ENCODE measurements at places on chromosomes 2 and 18.

- DNase-seq: no peak
These were observed 10.2 kb upstream of the PTPN4 start for GRCh38 chr2:119749477-119750012.

- no peak for DNase-seq
These were observed 280.0 kb downstream of the GULP1 start for GRCh38 chr2:188571543-188572303.

DNA sequence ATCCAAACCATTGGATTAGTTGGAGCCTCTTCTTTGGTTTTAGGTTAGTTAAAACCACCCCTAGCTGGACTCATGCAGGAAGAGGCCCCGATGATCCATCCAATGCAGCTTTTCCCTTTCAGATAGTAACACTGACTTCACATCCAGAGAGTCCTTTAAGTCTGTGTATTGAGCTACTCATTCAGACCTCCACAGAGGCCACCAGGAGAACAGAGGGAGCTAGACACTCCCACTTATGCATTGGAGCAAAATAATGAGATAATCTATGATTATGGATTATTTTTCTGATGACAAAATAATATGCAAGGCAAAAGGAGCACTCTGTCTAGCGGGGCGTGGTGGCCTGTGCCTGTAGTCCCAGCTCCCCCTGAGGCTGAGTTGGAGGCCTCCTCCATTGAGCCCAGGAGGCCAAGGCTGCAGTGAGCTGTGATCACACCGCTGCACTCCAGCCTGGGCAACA lies 1.6 kb upstream of the ROCK2 start:
- DNase-seq: no peak

DNA sequence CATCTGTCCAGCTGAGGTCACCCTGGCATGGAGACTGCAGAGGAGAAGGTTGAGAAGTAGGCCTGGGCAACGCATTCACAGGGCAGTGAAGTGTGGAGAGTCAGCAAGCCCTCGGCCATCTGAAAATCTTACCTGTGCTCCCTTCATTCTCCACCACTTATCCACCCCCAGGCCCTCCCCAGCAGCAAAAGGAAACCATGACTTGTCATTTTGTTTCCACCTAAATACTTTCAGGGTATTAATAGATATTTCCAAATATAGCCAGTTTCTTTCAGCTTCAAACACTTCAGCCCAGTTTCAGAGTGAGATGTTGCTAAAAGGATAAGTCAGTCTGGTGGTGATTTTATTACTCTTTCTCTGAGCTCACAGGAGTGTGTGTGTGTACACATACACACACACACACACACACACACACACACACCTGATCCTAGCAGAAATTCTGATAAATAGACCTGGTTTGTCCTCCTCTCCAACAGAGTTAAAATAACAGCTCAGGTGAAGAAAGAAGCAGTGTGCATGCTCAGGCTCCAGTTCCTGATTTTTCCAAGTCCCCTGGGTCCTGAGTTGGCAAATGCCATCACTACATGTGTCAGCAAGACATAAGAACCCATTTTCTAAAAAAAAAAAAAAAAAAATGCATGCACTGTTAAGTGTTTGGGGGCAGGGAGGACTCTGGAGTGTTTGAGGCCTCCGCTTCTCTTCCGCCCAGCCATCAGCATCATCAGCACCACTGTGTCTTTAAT lies 82.8 kb downstream of the LOXHD1 start:
- DNase-seq: no peak

DNA sequence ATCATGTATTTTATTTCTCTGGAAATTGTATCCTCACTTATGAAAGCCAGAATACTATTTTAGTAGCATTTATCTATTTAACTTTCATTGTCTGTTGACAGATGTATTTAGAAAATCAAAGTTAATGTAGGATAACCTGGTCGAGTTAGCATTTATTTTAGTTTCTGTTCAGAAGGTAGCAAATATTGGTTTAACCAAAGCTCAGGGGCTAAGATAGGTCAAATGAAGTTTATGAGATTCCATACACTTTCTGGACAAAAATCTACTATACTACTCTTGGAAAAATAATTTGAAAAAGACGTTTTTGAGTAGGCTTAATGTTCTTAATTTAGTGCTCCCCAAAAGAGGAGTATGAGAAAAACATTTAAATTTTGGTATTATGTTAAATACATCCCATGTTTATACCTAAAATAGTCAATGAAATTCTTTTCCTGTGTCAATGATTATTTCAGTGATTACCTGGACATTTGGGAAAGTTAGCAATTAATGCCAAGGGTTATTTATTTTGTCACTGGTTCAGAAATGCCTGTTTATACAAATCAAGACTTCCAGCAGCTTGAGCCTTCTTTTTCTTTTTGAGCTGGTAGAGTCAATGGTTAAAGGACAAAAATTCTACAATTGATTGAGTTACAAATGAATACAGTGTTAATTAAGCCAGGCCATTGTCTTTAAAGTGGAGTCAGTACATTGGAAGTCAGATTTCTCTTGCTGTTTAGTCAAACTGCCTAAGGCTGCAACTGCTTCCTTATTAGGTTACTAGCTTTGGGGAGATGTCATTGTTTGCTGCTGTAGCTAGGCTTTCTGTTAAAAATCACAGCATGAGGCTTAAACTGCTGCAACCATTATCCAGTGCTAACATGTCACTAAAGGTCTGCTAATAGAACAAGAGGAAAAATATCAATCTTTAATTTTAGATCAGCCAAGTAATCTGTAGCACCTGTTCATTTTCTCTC lies 182.3 kb downstream of the CAMKMT start:
- no peak for DNase-seq

- DNase-seq: no peak
These were observed 97.2 kb downstream of the PIK3C3 start for GRCh38 chr18:42052122-42052708.

GRCh38 chr2:187168720-187169713 lies 279.0 kb downstream of the CALCRL start:
- no peak for DNase-seq

DNA sequence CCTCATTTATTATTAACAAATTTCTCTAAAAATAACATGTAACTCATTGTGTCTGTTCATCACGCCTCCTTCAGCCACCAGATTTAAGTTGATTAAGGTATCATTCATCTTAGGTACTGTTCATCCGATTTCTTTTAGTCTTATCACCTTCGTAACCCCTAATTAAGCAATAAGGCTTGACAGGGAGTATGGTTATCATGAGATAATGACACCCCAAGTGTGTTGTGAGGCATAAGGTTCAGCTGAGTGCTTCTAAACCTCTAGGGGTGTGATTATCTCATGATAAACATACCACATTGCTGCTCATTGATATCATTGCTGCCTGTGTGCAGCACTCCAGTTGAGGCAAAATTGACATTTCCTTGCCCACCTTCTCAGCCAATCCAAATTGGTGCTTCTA lies 158.9 kb upstream of the BOD1L2 start:
- peak; percentile 79 for DNase-seq

DNA sequence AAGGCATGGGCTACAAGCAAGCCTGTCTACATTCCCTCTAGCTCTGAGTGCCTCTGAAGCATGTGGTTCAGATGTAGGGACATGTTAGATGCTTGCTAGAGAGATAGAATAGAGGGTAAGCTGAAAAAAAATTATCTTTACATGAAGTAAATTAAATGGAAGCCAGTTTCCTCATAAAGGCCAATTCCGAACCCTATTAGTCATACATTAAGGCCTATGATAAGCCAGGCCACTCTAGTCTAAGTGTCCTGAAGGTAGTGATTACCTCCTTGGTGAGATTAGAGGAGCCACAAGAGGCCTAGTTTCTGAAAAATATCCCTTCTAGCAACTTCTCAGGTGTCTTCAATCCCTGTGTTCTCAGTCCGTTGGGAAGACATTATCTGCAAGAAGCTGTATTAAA lies 72.4 kb upstream of the NPAS2 start:
- DNase-seq: no peak

GRCh38 chr2:183035298-183035953 lies 2.8 kb downstream of the NCKAP1 start:
- DNase-seq: no peak

- DNase-seq: no peak
These were observed 909.4 kb upstream of the GYPC start for GRCh38 chr2:125746321-125747164.

DNA sequence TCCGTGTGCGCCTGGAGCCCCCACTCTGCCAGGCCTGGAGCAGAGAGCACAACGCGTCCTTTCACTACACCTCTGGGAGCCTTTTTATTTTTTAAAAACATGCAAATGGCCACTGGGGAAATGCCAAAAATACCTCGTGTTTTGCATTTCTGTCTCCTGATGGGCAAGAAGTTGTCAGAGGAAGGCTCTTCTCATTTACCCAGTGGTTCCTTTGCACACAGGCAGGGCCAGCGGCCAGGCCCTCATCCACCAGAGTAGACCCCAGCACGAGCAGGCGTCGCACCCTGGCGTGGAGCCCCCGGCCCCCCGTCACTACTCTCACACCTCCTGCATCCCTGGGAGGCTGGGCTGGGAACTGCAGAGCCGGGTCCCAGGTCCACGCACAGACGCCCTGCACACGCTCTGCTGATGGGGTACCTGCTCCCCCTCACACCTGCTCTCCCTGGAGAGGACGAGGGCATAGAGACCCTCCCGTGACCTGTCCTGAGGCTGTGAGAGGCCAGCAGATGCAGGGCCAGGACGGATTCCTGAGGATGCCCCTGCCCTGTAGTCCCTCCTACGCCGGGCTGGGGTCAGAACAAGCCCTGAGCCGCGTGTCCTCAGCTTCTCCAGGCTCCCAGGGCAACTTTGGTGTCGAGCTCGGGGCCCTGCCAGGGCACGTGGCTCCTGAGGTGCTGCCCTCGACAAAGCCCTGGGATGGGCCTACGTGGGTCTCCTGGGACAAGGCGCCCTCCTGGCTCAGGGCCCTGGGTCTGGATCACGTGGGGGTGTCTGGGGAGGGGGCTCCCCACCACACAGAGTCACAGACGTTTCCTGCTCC lies 65.0 kb downstream of the NFATC1 start:
- no peak for DNase-seq

GRCh38 chr2:65620026-65620425 lies 187.6 kb upstream of the SPRED2 start:
- no peak for DNase-seq

DNA sequence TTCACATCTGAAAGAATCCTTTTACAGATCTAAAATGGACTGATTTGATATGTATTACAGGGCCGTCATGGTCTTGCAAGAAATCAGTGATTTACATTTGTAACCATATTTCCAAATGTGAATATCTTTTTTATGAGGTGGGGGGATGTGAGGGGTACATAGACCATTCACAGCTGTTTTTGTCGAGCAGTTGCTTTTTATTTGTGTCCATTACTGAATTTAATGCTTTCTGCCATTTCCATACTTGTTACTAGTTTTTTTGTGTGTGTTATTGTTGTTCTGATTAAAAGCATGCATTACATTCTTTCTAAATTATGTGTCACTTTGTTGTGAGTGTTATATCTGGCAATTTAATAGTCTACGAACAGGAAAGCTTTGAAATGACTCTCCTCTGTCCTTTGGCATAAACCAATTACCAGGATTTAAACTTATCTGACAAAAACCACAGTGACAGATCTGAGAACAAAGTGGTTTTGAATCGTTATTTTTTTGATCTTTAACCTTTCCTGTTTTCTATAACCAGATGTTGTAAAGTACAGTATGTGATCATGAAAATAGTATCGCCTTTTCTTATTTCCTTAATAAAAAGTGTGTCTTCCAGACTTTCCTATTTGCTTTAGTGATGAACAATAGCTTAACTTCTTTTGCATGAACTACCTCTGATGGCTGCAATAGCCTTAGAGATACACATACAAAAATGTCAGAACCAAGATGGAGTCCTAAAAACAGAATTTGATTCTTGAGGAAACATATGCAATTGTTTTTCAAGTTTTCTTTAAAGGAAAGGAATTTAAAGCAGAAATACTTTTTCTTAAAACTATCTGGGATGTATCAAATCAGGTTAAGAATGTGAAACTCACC lies 354.2 kb upstream of the ACVR2A start:
- no peak for DNase-seq

- no peak for DNase-seq
These were observed 117.6 kb upstream of the EML6 start for GRCh38 chr2:54605836-54606235.

DNA sequence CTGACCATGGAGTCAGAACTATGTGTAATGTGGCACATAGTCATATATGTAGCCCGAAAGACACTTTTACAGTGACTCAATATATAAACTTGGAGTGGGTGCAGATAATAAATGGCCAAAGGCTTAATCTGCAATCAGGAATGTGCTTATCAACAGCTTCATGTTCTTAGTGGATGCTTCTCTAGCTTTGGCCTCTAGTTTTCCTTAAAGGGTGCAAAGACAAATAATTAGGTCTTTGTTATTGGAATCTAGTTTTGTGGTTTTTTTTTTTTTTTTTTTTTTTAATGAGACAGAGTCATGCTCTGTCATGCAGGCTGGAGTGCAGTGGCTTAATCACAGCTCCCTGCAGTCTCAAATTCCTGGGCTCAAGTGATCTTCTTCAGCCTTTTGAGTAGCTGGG lies 625.6 kb downstream of the EPHA4 start:
- DNase-seq: no peak

GRCh38 chr2:39290433-39290832 lies 46.7 kb upstream of the CDKL4 start:
- no peak for DNase-seq

- DNase-seq: no peak
These were observed 200.6 kb downstream of the ZFP36L2 start for GRCh38 chr2:43025709-43026295.

DNA sequence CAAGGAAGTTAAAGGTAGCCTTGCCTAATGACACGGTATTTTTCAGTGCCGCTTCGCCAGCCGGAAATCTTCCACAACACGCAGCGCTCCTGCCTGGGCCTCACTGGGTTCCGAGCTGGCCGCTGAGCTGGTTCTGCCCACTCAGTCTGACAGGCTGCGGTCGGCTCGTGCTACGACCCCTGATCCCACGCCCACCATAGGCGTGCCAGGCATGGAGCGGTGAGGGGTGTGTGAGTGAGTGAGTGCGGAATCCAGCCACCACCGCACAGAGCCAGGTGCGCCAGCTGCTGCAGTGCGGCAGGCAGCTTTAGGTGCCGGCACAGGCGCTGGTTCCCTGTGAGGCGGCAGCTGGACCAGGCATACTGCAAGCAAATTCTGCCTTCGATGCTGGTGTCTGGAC lies 407.9 kb downstream of the DCC start:
- DNase-seq: no peak

DNA sequence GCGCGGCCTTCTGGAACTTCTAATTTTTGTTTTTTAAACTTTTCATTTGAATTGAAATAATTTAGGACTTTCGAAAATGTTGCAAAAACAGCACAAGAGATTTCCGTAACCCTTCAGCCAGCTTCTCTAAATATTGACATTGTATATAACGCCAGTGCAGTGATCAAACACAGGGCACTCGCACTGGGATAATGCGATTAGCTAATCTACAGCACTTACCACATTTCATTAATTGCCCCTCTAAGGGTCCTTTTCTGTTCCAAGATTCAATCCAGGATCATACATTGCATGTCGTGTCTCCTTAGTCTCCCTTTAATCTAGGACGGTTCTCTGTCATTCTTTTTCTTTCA lies 343 bp upstream of the CD302 start:
- DNase-seq: peak; percentile 42

DNA sequence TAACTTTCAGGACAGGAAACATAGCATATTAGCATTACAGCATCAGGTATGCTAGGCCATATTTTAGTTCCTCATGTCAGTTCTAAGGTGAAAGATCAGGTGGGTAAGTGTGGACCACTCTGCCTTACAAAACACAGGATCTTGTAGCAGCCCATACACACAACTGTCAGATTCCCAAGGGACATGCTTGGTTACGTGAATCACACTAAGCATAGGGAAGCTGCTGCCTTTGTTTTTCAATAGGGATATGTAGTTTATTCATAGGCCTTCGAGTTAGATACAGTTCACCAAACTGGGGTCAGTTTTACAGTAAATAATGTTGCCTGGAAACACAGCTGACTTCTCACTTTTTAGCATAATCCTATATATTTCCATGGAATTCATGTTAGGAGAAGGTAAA lies 116.1 kb upstream of the OTX1 start:
- no peak for DNase-seq

Data from D721Med (cell line).